ENCODE measurements at places on chromosomes 2 and 18.

DNA sequence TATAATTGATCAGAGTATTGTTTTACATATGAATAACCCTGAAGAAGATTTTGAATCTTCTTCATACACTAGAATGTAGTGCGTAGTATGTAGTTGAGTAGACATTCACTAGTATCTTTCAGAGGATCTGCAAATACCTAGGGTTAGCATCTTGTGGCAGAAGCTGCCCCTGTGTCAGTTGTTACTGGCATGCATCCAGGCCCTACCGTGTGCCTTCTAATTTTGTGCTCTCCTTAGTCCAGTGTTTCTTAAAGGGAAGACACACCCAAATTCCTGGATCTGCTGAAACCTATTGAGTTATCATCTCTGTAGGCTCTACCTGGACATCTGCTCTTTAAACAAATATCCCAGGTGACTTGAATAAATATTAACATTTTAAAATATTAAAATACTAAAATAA, 99.7 kb upstream of the SERTAD2 start:
- no peak for DNase-seq

- peak; percentile 85 for DNase-seq
These were observed 22.7 kb downstream of the BCL11A start for GRCh38 chr2:60530660-60531281.

DNA sequence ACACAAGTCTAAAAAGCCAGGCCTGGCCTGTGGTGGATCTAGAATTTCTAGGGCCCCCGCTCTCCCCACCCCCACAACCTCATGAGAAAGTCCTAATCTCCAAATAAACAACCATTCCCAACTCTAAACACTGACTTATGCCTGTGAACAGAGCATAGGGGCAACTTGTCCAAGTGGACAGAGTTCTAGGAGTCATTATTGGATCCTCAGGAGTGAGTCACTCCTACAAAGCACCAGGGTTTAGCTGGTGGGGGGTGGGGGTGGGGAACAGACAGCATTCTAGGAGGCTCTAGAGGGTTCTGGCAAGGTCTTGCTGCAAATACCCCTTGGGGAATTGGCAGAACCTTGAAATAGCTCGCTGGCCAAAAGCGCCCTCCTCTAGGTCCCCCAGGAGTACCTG, 83.3 kb downstream of the ZCCHC2 start:
- no peak for DNase-seq

- no peak for DNase-seq
These were observed 50.2 kb upstream of the LRP1B start for GRCh38 chr2:142180820-142181533.

GRCh38 chr2:144330951-144331673, 188.8 kb downstream of the ZEB2 start:
- DNase-seq: no peak

DNA sequence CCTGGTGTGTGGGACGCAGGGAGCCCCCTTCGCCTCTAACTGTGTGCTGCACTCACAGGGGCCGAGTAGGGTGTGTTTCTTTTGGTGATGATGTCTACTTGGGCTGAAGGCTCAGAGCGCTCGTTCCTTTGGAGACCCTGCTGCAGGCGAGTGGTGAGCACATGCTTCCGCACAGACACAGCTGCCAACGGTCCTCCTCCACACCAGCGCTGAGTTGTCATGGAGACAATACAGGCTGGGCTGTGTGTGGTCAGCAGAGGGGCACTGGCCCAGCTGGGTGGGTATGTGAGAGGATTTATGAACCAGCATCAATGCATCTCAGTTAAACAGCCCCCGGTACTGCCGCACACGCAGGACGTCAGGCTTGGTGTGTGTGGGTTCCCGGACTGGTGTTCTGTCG, 143.5 kb downstream of the SH3RF3 start:
- no peak for DNase-seq

GRCh38 chr2:1748741-1749488, 4.6 kb upstream of the PXDN start:
- DNase-seq: no peak

- peak; percentile 81 for DNase-seq
These were observed 171.2 kb downstream of the TMEM247 start for GRCh38 chr2:46650556-46651001.

GRCh38 chr18:77210249-77210648, 39.4 kb upstream of the GALR1 start:
- no peak for DNase-seq

- DNase-seq: no peak
These were observed 404.8 kb downstream of the MEIS1 start for GRCh38 chr2:66839551-66840320.

- no peak for DNase-seq
These were observed 456.6 kb upstream of the REG3G start for GRCh38 chr2:78568782-78569373.

DNA sequence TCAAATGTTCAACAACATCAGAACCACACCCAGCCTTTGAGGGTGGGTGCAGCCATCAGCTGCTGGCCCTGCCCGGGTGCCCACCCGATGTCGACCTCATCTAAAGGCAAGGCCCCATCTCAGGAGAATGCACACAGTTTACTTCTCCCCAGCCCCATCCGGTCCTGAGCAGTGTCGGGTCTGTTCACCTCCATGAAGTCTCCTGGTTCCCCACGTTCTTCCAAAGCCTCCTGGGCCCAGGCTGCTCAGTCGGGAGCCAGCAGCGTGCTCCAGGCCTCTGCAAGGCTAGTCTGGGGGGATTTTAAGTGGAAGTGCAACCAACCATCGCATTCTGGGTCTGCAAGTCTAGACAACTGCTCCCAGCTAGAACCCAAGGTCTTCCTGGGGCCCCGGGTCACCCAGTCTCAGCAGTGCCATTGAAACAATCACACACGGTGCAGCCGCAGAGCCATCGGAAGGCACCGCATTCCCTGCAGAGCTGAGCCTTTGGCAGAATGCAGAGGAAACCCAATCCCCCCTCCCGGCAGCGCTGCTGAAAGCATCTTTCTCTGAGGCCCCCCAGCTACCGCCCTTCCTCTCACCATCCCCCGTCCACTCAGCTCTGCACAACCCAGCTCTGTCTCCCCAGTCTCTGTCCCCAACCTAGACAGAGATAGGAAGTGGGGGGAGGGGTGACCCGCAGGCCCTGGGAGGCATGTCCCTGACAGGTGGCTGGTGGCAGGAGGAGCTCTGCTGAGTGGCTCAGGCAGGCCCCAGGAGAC, 8.5 kb downstream of the ESPNL start:
- peak; percentile 61 for DNase-seq

- peak; percentile 35 for DNase-seq
These were observed 157.5 kb downstream of the ZFP36L2 start for GRCh38 chr2:43068631-43069517.

GRCh38 chr18:54742659-54743604, 85.3 kb upstream of the RAB27B start:
- peak; percentile 80 for DNase-seq

DNA sequence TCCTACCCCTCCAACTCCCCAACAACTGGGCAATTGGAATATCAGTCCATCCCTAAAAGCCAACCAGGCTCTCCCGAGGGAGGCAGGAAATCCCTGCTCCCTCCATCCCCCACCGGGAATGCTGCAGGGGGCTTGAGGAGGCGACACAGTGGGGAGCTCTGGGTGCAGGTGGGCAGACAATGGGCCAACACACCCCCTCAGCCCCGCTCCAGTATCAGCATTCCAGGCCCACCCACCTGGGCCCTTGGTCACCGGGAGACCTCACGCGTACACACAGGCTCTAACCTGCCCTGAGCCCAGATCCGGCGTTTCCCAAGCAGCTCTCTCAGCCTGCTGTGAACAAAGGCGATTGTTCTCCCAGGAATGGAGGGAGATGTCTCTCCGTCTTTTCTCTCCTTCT, 37.6 kb upstream of the FZD7 start:
- no peak for DNase-seq

GRCh38 chr2:24809316-24810007, 16.2 kb downstream of the CENPO start:
- DNase-seq: no peak

GRCh38 chr2:1492711-1493430, 79.6 kb downstream of the TPO start:
- DNase-seq: peak; percentile 43

- no peak for DNase-seq
These were observed 27.5 kb downstream of the PMAIP1 start for GRCh38 chr18:59927246-59927825.

DNA sequence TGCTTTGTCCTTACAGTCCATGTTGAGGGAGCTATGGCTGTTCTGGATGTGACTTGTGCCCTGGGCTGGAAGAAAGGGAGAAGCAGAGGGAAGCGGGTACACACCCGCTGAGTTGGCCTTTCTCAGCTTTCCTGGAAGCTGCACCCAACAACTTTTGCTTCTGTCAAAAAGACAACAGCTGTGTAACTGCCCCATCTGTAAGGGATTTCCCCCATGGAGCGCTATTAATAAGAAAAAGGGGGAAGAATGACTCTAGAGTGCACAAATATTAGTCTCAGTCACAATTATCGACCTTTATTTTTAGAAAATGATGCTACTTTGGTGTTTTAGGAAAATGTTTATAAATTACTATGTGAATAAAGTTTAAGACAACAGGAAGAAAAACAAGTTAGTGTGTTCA, 368.3 kb downstream of the RAD51AP2 start:
- DNase-seq: no peak

DNA sequence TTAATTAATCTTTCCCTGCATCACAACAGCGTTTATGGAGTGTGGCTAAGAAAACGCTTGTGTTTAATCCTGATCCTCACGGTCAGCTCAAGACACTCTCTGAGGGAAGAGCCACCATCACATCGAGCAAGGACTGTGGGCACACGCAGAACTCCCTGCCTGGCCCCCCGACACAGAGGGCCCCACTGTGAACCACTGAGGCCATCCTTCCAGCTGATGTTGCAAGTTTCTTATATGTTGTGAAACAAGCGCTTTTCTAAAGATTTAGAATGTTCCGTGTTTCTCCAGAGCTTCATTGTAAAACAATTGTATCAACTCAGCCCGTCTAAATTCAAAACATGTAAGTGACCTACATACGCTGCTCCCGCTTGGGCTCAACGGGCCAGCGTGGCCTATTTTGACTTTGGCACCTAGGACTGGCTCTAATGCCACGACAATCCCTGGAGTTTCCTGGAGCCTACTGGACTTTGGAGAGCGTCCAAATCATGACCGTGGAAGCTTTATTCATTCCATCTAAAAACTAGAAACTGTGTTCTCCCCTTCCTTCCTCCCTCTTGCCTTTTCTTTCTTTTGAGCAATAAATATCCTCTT, 34.9 kb downstream of the SERPINE2 start:
- no peak for DNase-seq

DNA sequence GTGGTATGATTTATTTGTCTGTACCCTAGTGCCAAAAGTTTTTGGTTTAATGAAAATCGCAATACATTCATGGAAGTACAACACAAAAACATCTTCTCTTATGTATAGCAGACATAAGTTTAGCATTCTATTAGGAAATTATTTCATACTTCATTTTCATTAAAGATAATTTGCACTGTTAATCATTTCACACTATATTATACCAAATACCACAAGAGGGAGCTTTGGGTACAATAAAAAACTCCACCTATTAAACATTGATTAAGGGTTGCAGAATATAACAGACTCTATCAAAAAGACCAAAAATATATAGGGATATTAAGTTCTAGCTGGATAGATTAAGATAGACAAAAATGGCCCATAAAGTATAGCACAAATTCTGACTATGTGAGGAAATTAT, 79.0 kb downstream of the SLC66A3 start:
- no peak for DNase-seq

DNA sequence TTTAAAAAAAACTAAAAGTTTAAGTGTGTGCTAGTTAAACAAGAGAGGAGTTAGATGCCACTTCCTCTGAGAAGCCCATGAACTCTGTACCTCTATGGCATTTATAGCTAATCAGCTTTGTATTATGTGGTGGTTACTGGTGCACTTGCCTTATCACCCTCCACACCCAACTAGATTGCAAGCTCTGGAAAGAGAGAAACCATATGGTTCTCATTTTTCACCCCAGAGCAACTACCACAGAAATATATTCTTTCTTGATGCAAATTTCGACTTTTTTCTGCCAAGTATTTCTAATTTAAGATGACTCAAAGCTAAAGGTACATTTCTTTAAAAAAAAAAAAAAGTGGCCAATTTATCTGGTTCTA, 24.2 kb downstream of the RAPH1 start:
- DNase-seq: no peak

GRCh38 chr2:30037016-30037415, 109.8 kb upstream of the YPEL5 start:
- no peak for DNase-seq

- DNase-seq: no peak
These were observed 82.5 kb upstream of the STPG4 start for GRCh38 chr2:47237375-47238334.

DNA sequence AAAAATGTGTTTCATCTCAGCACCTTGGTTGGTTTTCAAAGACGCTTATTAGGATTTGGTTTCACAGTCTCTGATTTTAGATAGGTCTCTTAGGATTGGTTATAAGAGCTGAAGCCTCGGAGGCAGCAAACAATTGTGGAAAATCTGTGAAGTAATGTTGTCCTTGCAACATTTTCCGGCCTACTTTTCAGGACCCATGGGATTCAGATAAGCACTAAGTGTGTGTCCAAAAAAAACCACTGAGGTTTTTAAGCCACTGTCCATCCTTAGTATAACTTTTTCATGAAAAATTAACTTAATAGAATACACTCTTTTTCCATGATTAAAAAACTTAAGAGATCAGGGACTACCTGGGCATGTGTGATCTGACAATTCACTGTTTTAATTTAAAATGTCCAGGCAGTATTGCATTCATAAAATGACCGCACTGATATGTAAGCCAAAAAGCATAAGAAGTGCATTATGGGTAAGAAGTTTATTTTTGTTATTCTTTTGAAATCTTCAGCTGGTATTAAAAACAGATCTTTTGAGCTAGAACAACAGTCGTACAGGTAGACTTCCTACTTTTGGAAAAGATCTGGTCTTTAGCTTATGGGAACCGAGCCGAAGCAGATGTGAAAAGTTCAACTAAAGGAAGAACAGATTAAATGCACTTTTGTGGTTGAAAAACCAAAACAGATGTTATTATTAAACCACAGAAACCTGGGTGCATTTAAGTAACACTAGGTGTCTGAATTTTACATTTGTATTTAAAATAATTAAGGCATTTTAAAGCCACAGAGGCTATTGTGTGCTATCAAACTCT, 479.4 kb upstream of the ZEB2 start:
- DNase-seq: peak; percentile 64

DNA sequence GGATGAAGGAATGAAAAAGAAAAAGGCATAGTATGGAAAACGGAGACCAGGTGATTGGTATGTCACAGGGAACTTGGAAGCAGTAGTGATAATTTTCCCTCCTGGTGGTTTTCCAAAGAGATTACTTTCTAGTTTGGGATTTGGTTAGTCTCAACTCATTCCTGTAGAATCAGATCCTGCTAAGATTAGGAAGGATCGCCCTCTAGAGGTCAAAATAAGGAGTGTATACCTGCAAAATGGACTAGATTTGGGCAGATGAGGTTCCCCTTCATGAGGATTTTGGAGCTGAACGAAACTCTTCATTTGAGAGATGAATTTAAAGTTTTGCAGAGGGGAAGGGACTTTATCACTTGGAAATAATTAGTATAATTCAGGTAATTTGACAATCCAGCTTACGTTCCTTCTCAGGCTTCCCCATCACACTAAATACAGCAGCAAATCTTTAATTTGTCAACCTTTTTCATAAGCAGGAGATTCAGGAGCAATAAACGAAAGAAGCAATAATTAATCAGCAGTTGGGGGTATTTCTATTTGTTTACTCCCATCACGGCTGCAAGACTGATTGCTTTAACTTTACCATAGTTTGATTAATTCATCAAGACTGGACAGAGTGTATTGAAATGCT, 65.2 kb downstream of the CCDC195 start:
- DNase-seq: no peak

GRCh38 chr2:66024391-66024790, 410.5 kb upstream of the MEIS1 start:
- DNase-seq: no peak

All from sigmoid colon (tissue), 7 donors.